Suppressor macrophage (primary cell): ENCODE measurements at places on chromosomes 2 and 18.
A peak's percentile ranks its signal among the peaks of the same experiment; 100 is the strongest.

- peak; percentile 50 for DNase-seq
Observed at GRCh38 chr2:120237491-120237902, 14.3 kb upstream of the TMEM185B start.

DNA sequence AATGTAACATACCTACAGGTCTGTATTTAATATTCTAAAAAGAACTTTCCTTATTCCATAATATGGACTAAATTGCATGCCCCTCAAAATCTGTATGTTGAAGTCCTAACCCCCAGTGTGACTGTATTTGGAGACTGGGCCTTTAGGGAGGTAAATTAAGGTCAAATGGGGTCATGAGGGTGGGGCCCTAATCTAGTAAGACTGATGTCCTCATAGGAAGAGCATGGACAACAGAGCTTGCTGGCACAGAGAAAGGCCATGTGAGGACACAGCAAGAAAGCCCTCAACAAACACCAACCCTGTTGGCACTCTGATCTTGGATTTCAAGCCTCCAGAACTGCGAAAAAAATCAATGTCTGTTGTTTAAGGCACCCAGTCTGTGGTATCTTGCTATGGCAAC is 18.6 kb downstream of the SF3B1 start:
- no peak for DNase-seq

DNA sequence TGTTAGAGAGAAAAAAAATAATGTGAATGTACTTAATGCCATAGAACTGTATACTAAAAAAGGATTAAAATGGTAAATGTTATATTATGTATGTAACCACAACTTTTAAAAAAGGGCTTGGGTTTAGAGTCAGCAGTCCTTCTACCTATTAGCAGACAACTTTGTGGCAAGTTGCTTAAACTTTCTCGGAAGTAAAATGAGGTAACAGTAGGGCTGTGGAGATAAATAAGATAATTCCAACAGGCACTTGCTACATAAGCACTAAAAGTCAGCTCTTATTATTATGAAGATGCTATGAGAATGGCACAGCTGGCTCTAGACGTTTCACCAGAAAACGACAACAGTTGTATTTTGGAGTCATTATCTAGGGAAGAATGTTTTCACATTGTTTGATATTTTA is 31.3 kb downstream of the AAK1 start:
- no peak for DNase-seq

DNA sequence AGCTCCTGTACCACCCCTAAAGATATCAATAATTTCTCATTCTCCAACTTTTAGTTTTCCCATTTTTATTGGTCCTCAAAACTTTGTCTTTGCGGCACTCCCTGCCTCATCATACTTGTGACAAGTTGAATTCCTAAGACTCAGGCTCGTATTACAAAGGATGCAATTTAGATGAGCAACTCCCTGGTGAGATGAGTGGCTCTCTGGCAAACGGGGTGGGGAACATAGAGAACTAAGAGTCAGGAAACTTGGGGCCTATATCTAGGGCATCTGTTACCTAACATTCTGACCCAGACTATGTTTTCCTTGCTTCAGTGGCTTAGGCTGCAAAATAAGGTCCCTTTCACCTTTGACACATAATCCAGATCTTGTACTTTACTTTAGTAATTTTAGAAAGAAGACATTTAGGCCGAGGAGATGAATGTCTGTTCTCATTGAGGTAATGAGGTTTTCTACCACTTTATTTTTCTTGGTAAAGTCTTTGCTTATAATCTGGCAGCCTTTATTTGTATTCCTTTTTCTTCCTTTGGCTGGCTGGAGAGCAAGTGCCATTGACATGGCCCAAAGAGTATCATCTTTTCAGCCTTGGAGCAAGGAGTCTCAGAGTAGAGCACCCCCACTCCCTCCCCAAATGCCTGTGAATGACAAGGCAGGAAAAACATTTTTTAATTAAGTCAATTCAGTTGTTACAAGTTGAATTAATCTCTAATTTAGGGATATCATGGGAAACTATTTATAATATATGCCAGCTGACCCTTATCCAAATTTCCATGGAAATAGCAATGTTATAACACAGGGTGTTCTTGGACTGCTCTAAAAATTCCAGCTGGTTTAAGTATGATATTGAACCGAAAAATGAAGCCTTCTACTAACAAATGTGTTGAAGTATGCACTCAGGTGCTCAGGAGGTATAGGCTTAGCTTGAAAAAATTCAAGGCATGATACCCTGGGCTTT is 15.2 kb downstream of the TSPYL6 start:
- DNase-seq = no peak

DNA sequence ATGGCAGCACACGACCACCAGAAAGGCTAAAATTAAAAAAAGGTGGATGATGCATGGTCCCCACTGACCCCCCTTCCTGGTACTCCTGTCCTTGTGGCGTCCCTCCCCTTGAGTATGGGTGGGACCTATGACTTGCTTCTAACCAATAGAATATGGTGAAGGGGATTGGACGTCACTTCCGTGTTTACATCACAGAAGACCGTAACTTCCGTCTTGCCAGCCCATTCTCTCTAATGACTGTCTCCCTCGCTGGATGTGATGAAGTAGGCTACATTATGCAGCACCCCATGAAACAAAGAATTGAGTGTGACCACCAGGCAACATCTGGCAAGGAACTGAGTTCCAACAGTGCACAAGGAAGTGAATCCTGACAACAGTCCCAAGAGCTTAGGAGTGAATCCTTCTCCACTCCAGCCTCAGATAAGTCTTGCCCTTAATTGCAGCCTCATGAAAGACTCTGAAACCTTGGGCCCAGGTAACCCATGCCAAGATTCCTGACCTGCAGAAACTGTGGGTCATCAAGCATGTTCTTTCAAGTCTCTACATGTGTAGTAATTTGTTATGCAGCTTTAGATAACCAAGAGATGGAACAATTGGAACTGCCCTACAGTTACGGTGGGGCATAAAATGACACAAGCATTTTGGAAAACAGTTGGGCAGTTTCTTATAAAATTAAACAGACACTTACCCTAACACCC is 80.1 kb upstream of the NPAS2 start:
- no peak for DNase-seq

- peak; percentile 89 for DNase-seq
Observed at GRCh38 chr2:201118121-201118960, 2.4 kb downstream of the CFLAR start.

DNA sequence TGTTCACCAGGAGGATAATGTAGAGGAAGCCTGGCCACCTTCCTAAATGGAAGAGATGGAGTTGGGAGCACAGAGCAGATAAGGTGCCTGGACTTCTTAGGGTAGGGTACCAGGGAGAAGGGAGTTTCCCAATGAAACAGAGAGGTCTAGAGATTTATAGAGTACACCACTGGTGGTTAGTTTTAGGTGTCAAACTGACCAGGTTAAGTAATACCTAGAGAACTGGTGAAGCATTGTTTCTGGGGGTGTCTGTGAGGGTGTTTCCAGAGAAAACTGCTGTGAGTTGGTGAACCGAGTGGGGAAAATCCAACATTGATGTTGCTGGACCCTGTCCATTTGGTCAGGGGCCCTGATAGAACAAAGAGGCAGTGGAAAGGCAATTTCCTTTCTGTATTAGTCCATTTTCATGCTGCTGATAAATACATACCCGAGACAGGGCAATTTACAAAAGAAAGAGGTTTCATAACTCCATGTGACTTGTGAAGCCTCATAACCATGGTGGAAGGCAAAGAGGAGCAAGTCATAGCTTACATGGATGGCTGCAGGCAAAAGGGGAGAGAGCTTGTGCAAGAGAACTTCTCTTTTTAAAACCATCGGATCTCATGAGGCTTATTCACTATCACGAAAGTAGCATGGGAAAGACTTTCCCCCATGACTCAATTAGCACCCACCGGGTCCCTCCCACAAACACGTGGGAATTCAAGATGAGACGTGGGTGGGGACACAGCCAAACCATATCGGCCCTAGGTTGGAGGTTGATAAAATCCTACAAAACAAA is 260.8 kb downstream of the CBLN2 start:
- DNase-seq = no peak

DNA sequence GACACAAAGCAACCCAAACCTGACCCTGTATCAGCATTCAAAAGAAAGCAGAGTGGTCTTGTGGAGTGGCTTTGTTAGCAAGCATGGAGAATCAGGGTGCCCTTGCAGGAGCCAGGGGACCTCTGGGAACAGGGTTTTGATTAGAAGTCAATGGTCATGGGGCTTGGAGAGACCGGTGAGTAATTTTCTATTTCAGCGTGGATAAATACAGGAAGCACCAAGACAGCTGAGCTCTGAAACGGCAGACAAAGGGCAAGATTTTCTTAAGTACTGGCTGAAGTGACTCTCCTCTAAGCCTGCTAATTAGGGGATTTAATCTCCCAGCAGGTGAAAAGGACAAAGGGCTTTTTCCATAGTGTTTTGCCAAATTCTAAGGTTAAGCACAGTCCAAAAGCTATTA is 78.0 kb upstream of the GAREM1 start:
- DNase-seq = peak; percentile 3

DNA sequence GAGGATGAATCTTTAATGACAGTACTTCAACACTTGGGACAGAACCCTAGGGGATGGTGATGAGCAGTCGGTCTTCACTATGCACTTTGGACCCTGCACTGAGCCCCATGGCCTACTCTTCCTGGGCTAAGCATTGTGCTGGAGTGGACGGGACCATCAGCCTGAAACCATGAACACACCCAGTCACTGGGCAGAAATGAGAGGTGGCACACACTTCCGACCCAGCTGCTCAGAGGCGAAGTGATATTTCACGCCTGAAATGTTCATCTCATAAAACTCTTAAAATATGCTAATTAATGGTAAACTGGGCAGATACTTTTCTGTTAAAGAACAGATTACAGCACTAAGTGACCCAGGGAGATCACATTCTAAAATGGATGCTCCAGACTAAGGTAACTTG is 150.3 kb upstream of the NDUFV2 start:
- DNase-seq = no peak

DNA sequence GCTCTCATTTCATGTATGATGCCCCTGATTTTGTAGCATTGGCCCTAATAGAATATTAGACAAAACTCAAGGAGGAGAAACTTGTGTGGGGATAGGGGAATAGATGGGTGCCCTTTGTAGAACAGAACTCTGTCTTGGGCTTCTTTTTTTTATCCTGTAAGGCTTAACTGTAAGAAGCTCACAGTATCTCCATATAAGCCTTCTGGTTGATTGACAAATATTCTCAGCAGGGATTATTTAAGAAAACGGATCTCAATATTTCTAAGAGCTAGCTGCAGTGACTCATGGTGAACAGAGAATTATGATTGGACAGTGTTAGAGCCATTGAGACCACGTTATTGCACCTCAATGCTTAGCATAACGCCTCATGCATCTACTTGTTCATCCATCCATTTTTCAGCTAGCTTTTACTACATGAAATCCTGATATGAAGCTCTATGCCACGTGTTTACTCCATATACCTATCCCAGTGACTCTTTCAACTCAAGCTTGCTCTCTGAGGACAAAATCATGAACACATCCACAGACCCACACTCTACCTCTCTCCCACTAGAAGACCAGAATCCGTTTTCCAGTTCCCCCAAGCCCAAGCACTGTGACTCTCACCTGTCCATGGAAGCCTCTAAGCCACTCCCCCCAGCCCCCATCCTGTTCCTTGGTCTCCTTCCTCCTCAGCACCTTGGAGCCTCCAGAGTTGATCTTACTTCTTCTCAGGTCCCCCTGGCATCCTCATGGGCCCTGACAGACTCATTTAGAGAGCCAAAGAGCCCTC is 99.2 kb downstream of the BCL2L11 start:
- no peak for DNase-seq

DNA sequence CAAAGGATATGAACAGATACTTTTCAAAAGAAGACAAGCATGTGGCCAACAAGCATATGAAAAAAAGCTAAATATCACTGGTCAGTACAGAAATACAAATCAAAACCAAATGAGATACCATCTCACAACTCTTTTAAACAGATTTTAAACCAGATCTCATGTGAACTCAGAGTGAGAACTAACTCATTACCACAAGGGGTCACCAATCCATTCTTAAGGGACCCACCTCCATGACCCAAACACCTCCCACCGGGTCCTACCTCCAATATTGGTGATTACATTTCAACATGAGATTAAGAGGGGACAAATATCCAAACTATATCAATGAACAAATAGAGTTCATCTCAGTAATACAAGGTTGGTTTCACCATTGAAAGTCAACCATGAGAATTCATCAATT is 319.8 kb upstream of the GULP1 start:
- no peak for DNase-seq

DNA sequence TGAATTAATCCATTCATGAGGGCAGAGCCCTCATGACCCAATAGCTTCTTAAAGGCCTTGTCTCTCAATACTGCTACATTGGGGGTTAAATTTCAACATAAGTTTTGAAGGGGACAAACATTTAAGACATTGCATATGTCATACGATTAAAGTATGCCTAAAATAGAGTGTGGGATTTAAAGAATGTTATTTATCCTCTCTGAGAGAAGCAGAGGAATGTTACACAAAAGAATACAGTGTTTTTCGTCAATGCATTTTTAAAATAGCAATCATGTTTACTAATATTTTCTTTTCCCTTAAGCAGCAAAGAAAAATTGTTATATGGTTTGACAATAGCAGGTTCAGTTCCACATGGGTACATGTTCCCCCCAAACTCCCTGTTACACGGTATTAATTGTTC is 363.1 kb downstream of the NUP35 start:
- no peak for DNase-seq

GRCh38 chr18:10050956-10051355 is 137.1 kb downstream of the VAPA start:
- DNase-seq = no peak

GRCh38 chr2:25912851-25913695 is 34.8 kb upstream of the ASXL2 start:
- no peak for DNase-seq

DNA sequence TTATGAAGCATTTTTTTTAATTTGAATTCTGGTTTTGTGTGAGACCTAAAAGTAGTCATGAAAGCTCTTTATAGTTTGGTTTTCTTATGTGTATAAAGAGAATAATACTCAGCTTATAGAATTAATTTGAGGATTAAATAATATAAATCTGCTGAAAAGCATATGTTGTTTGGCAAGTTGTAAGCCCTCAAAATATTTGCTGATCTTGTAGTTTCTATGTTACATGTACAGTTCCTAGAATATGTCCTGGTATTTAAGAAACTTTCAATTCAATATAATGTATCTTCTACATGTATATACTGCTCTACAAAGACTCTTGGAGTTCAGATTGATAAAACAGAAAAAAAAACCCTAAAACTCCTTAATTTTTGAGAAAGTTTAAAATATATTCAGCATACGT is 605.5 kb upstream of the FAM98A start:
- DNase-seq = no peak

- peak; percentile 57 for DNase-seq
Observed at GRCh38 chr2:42249284-42249683, 80.1 kb downstream of the EML4 start.

GRCh38 chr2:7919510-7919909 is 762.3 kb upstream of the ID2 start:
- DNase-seq = no peak

DNA sequence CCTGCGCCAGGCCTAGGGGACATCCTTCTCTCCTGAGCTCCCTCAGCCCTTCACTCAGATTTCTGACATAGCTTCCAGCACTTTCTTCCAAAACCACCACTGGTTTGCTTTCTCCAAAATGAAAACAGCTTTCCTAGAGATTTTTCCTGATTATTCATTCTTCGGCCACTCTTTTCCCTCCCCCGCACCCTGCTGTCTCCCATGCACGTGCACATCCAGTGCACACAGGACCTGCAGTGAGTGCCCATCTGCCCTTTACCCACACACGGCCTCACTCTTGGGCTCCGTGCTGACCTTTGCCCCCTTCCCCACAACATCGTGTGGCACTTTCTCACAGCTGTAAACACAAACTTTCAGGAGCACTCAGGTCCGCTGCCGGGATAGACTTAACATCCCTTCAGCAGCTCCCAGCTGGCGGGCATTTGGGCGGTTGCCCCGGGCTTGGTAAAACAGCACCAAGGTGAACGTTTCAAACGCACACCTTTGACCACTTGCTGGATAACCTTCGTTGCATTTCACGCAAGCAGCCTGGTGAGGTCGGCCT is 25.8 kb downstream of the KIF1A start:
- DNase-seq = no peak
